NCI-H2029 (cell line): ENCODE measurements at places on chromosomes 2 and 18.

GRCh38 chr2:98343285-98343684, 3.0 kb upstream of the CNGA3 start:
- no peak for DNase-seq

GRCh38 chr2:19073522-19073921, 284.9 kb downstream of the OSR1 start:
- DNase-seq: peak; percentile 51

DNA sequence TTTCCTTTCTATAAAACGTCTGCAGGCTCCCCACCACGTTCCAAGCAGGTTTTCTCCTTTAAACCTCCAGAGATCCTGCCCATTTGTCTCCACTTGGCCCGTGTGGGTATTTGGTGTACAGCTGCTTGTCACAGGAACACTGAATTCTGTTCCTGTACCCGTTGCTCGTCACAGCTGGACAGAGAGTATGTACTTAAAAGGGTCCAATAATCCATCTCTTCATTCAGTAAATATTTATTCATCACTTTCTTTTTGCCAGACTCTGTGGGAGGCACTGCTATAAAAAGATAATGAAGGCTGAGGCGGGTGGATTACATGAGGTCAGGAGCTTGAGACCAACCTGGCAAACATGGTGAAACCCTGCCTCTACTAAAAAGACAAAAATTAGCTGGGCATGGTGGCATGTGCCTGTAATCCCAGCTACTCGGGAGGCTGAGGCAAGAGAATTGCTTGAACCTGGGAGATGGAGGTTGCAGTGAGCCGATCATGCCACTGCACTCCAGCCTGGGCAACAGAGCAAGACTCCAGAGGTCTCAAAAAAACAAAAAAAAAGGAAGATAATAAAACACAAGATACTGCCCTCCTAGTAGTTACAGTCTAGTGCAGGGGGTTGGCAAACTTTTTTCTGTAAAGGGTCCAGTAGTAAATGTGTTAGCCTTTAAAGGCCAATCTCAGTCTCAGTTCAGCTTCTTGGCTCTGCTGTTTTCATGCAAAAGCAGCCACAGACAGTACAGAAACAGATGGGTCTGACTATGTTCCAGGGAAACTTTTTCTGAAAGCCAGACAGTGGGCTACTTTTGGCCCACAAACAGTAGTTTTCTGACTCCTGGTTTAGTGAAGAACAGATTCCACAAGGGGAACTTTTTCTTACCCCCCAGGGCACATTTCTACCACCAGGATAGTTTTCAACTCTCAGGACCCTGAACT, 309.9 kb upstream of the RAB12 start:
- peak; percentile 53 for DNase-seq

DNA sequence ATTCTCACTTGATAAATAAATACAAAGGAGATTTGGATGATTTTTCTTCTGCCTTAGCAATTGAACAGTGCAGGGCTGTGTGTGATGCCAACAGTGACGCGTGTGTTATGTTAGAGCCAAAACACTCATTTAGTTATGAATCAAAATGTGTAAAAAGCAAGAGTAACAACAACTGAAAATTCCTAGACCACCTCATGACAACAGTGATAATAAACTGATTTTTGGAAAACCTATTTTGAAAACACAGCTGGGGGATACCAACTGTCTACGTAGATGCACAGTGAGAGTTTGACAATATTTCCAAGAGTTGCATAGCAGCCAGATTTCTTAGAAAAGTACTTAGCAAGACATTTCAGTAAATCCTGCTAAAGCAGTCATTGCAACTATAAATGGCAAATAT, 323.9 kb downstream of the GALR1 start:
- DNase-seq: no peak

DNA sequence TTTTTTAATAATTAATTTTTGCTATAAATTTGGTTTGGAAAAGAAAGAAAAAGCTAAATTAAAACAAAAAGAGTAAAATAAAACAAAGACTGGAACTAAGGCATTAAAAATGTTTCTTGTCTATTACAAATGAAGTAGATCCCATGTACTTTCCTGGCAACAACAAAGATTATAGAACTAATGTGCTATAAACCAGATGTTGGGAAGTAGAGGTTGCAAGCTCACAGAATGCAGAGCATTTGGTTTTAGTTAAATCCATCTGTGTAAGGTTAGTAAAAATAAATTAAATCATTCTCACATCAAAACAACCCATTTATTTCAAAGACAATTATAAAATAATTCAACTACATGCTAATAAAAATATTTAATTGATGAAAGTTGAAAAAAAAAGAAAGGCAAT, 157.2 kb upstream of the ZC3H15 start:
- no peak for DNase-seq

DNA sequence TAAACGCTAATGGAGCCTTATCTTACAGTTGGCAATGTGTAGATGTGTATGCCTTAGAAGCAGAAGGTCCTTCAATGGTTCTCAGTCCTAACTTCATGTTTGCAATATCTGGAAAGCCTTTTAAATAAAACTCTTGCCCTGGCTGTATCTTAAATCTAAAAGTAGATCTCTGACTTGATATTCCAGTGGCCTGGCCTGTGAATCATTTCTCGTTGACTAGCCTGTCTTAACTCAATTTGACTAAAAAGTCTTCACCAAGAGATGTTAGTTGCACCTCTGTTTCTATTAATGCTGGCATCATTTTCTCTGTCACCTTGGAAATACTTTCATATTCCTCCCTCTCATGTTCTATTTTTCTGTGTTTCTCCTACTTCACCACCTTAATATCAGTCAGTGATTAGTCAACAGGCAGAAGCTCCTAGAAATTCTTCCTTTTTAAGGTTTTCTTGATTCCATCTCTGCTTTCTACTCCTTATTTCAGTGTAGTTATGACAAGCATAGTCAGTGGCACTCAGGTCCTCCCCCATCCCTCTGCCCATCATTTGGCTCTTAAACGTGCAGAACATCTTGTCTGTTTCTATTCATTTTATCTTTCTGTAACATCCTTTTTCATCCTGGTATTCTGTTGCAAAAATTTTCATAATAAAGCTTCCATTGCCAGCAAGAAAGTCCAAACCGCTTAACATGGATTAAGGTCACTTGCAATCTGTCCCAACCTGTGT, 4.3 kb downstream of the ITGAV start:
- no peak for DNase-seq

DNA sequence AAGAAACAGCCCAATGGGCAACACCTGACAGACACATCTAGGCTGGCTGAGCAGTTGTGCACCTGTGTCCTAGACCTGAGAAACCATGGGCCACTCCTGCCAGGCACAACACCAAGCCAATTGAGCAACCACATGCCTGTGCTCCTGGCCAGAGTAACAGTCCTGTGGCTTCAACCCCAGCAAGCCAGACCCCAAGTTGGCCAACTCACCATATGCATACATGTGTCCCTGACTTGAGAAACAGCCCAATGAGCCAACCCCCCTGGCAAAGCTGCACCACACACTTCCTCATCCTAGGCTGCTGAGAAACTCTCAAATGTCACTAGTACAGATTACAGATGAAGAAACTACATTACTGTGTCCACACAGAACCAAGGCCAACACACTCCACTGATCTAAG, 36.6 kb downstream of the USP34 start:
- DNase-seq: no peak

GRCh38 chr2:186380805-186381204, 105.3 kb upstream of the ZC3H15 start:
- no peak for DNase-seq

DNA sequence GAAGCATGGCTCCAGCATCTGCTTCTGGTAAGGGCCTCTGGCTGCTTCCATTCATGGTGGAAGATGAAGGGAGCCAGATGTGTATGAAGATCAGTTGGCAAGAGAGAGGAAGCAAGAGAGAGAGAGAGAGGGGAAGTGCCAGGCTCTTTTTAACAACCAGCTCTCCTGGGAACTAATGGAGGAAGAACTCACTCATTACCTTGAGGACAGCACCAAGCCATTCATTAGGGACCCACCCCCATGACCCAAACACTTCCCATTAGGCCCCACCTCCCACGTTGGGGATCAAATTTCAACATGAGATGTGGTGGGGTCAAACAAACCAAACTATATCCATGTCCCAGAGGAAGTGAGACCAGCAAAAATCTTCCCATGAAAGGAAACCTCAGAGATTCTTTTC, 124.8 kb upstream of the SIX2 start:
- DNase-seq: no peak

DNA sequence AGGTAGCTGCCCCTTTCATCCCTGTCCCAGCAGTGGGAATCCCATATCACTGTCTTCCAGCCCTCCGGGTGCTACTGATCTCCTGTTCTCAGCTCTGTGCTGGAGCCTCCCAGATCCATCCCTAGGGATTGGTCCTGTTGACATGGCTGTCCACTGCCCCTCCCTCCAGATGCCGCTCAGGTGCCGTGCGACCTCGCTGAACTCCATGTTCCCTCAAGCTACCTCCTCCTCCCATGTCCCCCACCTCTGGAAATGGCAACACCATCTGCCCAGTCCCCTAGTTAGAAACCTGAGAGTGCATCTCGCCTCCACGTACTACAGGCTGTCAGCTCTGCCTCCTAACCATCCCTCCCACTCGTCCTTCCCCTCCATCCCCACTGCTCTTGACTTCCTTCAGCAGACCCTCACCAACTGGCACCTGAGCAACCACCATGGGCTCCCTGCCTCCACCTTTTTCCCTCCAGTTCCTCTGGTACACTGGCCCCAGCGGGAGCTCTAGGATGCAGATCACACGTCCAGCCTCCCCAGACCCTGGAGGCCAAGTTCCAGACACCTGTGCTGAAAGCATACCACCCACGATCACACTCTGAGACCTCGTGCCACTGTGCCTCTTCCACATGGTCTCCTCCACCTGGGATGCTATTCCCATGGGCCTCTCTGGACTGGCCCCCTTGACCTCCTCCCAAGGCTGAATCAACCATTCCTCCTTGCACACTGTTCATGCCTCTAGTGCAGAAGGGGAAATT, 106.8 kb downstream of the KLHL29 start:
- DNase-seq: no peak

DNA sequence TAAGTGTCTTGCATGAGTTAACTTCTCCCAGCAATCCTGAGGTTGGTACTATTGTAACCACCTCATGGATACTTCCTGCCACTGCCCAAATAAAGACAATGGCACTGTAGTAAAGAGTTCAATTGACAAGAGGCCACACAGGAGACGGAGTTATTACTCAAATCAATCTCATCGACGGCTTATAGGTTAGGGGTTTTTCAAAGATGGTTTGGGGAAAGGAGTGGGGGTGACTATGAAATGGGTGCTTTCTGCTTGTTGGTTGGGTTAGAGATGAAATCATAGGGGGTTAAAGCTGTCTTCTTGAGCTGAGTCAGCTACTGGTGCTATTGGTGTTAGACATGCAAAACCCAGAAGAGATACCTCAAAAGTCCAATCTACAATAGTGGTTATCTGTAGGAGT, 1258.0 kb upstream of the ZEB2 start:
- no peak for DNase-seq

GRCh38 chr18:67281746-67282145, 234.8 kb downstream of the DSEL start:
- no peak for DNase-seq
